ENCODE measurements at places on chromosomes 12 and 14. TPM values are rescaled to one million over a fixed set of nuclear protein-coding genes. Genes with fewer than 3 reads are reported as not detected.

The RFX4 gene
- polyA plus RNA-seq, result not detected

DNA sequence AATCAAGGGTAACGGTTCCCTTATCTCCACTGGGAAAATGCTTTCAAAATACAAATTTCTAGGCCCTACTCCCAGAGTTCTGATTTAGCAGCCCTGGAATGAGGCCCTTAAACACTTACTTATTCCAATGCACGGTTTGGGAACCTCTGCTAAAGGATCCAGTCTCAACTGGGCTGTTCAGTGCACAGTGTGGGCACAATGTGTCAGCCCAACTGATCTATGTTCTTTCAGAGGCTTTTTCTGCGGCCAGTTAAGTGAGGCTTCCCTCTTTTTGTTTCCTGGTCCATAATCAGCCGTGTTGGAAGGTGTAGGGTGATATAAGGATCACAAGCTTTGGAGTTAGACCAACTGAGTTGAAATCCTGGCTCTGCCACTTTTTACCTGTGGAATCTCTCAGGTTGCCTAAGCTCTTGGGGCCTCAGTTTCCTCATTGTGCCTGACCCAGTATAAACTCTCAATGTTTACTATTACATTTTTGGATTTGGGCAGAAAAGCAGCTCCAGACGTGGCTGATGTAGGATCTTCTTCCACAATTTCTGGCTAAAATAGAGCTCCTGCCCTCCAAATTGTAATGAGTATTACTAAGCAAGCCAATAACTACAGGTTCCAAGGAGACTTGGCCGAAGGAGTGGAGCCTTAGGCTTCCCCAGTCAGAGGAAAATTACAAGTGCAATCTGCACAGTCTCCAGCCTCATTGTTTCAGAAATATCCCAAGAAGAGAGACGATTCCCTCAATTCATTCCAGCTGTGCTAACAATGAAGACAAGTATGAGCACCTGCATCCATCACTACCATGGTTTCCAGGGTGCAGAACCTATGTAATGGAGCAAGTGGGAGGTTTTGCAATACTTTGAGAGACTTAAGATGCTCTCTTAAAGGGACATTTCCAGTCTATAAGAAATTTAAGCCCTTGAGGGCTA is 2.3 kb upstream of the ANGEL1 start:
- DNase-seq, result no peak

The YARS2 gene
- 31.7 TPM for polyA plus RNA-seq

DNA sequence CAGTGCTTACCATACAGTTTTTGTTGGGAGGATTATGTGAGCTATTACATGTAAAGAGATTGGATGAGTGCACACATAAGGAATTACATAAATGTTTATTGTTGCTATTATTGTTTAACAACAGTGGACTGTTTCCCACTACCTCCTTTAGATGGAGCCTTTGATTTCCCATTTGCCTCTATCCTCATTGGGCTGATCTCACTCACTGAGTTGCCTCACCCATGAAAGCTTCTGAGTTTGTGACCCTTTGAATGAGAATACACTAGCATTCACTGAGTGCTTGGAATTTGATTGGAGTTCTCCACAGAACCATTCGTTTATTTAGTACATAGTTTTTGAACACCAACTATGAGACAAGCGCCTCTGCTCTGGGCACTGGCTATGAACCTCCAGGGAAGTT is 121.0 kb downstream of the HELB start:
- DNase-seq, result no peak

The WSCD2 gene
- 8.3 TPM for polyA plus RNA-seq

The C12orf75 gene
- polyA plus RNA-seq, result 89.2 TPM

DNA sequence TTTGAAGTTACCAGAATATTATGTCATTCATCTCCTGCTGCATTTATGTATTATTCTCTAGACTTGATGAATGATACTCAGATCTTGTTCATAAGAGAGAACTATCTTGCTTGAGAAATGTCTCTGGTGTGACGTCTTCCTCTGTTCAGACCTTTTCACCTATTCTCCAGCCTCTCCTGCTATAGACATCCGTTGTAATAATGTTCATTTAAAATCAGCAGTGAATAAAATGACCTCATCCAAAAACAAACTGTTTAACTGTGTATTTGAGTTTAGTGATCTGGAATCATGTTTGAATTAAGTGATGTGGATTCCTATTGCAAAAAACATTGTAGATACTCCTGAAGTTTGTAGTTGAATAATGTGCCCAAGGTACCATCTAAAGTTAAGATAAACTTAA is 487.1 kb downstream of the PCNX1 start:
- no peak for DNase-seq

The KRT79 gene
- not detected for polyA plus RNA-seq

GRCh38 chr14:72801381-72801812 is 92.5 kb downstream of the DPF3 start:
- DNase-seq, result no peak

- no peak for DNase-seq
Observed at GRCh38 chr14:70811050-70811449, 1.7 kb upstream of the MAP3K9 start.

DNA sequence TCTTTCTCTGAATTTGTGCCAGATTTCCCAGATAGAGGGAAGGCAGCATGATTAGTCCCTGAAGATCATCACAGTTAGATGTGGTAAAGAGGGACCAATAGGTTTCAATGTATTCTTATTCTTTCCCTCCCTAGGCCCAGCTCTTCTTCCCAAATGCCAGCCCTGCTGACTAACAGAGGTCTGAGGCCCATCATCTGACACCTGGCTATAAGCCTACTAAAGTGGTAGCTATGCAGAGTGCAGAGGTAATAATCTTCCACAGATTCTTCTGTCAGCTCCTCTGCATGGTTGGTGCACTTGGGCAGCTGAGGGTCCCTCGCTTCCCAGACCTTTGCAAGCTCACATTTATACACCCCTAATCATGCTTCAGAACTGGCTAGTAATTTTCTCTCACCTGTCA is 63.7 kb upstream of the PZP start:
- DNase-seq, result no peak

DNA sequence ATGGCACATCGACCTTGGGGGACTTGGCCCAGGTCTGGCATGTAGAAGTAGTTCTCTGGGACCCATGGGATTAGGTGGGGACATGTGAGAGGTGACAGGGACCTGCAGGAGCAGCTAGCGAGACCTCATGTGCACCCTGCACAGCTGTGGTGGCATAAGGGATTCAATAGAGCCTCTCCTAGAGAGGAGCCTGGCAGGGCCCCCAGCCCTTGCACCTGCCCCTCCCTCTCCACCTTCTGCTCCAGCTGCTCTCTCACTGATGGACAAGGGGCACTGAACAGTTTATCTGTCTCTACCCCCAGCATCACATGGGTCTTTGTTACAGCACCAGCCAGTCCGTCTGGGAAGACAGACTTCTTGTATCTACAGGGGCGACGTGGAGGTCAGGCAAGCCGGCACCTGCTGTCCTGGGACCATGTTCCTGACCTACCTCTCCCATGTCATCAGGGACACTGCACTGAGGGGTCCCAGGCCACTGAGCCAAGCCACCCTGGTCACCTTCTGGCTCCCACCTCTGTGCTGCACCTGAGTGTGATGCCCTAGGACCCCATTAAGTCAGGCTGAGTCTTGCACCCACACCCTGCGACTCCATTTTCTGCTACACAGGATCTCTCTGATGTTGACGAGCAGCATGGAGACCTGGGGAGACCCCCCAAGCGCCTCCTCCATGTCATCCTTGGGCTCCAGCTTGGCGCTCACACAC is 32.6 kb downstream of the DDX11 start:
- no peak for DNase-seq

DNA sequence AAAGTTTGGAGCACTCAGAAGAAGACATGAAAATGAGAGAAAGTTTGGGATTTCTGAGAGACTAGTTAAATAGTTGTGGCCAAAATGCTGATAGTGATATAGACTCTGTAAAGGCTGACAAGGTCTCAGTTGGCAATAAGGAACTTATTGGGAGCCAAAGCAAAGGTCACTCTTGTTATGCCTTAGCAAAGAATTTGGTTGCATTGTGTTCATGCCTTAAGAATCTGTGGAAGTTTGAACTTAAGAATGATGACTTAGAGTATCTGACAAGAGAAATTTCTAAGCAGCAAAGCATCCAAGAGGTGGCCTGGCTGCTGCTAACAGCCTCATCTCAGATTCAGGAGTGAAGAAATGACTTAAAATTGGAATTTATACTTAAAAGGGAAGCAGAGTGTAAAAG is 113.8 kb downstream of the PIK3C2G start:
- DNase-seq, result no peak

The MLEC gene
- polyA plus RNA-seq, result 187 TPM

The ASCL1 gene
- 0.12 TPM for polyA plus RNA-seq

The BIN2 gene
- 3.2 TPM for polyA plus RNA-seq

The RNASE4 gene
- 2.4 TPM for polyA plus RNA-seq

GRCh38 chr14:100765991-100766390 is 39.3 kb downstream of the DLK1 start:
- no peak for DNase-seq

The SERPINA12 gene
- polyA plus RNA-seq, result 0.42 TPM

- DNase-seq, result no peak
Observed at GRCh38 chr12:121464331-121464730, 64.4 kb downstream of the RNF34 start.

GRCh38 chr14:68392393-68393141 is 400.3 kb downstream of the ZFP36L1 start:
- DNase-seq, result no peak

The IFI27 gene
- 15.4 TPM for polyA plus RNA-seq

DNA sequence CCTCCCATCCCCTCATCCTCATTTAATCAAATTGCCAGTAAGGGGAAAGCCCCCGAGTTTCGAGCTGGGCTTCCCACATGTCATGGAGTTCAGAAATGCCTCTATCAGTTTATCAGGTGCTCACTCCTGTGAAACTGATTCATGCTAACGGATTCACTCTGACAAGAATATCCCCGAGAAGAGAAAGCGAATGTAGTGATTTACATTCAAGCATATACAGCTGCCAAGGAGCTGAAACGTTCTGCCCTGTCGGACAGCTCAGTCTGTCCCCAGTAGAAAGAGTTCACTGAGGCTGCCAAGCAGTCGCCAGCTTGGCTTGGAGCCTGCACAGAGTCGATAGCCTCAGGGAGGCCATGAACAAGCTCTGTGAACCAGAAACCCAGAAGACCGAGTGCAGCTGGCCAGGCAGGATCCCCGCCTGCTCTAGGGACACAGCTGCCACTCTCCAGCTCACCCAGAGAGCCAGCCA is 88.4 kb downstream of the TMCC3 start:
- DNase-seq, result no peak

The TGM1 gene
- 2.1 TPM for polyA plus RNA-seq

The PLEKHD1 gene
- polyA plus RNA-seq, result 5.0 TPM

DNA sequence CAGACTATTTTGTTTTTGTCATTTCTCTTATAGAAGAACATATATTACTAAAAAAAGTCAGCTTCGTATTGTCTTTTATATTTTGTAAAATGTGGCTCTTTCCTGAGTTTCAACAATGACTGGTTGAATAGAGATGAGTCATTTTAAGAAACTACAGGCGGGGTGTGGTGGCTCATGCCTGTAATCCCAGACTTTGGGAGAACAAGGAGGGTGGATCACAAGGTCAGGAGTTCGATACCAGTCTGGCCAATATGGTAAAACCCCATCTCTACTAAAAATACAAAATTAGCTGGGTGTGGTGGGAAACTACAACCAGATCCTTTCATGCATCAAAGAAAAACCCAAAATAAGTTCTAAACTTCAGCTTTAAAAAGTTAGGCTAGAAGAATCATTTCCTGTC is 28.8 kb downstream of the HECTD4 start:
- no peak for DNase-seq

- no peak for DNase-seq
Observed at GRCh38 chr12:59088673-59089072, 168.4 kb upstream of the LRIG3 start.

The KSR2 gene
- polyA plus RNA-seq, result 0.95 TPM

The C12orf54 gene
- not detected for polyA plus RNA-seq

DNA sequence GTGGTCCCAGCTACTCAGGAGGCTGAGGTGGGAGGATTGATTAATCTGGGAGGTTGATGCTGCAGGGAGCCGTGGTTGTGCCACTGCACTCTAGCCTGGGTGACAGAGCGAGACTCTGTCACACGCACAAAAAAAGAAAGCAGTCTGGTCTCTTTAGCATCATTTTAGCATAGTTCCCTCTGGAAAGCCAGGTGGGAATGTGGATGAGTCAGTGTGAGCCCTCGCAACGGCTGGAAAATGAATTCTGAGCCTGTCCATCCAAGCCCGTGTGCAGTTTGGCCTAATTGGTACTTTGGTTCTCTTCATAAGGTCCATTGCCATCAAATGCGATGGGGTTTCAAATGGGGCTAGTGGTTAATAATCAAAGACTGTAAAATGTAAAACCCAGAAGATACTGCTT is 2.4 kb downstream of the MYL2 start:
- DNase-seq, result no peak

The REC8 gene
- polyA plus RNA-seq, result 64.2 TPM

The TAS2R50 gene
- 0.20 TPM for polyA plus RNA-seq

The PPM1H gene
- polyA plus RNA-seq, result 27.1 TPM

GRCh38 chr12:103691063-103691462 is 104.0 kb downstream of the STAB2 start:
- no peak for DNase-seq

- DNase-seq, result no peak
Observed at GRCh38 chr12:131740626-131741025, 29.7 kb downstream of the SFSWAP start.

GRCh38 chr12:46711756-46712155 is 114.0 kb downstream of the SLC38A4 start:
- DNase-seq, result no peak

DNA sequence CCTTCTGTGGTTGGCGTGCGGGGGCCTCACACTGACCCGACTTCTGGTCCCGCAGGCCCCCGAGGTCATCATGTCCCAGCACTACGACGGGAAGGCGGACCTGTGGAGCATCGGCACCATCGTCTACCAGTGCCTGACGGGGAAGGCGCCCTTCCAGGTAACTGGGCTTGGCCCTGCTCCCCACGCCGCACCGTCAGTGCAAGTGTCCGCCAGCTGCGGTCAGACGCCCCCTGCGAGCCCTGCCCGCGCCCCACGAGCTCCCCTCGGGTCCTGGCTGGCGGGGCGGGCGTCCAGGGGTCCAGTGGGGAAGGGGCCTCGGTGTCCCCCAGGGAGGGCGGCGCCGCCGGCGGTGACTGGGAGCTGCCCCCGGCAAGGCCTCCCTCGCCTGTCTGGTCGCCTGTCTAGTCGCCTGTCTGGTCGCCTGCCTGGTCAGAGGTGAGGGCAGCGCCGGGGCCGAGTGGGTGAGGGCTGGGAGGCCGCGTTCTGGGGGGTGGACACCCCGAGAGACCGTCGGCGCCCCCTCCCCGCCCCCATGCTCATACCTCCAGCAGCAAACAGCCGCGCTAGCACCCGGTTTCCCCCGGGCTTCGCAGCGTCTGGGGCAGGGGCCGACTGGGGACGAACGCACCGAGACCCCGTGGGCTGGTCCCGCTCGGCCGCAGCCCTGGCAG is 14.8 kb downstream of the ULK1 start:
- DNase-seq, result no peak

The SYNE3 gene
- polyA plus RNA-seq, result 1.9 TPM

The TMPRSS12 gene
- 0.12 TPM for polyA plus RNA-seq

DNA sequence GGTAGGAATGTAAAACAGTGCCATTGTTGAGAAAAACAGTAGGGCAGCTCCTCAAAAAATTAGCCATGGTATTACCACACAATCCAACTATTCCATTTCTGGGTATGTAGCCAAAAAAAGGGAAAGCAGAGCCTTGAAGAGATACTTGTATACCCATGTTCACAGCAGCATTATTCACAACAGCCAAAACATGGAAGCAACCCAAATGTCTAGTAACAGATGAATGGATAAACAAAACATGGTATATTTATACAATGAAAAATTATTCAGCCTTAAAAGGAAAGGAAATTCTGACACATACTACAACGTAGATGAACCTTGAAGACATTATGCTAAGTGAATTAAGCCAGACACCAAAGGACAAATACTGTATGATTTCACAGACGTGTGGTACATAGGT is 67.6 kb upstream of the GNG2 start:
- no peak for DNase-seq

- DNase-seq, result no peak
Observed at GRCh38 chr14:45222485-45223262, 30.3 kb downstream of the MIS18BP1 start.

The ANKRD33 gene
- 0.45 TPM for polyA plus RNA-seq

All from renal cortex interstitium (tissue), 15 donors.